SW480 (cell line): ENCODE measurements at places on chromosomes 2 and 18.
A peak's percentile ranks its signal among the peaks of the same experiment; 100 is the strongest.

- DNase-seq: peak; percentile 77
Observed at GRCh38 chr2:20093263-20094141, 42.1 kb upstream of the LAPTM4A start.

GRCh38 chr18:61239051-61239450, 94.2 kb upstream of the CDH20 start:
- no peak for DNase-seq

DNA sequence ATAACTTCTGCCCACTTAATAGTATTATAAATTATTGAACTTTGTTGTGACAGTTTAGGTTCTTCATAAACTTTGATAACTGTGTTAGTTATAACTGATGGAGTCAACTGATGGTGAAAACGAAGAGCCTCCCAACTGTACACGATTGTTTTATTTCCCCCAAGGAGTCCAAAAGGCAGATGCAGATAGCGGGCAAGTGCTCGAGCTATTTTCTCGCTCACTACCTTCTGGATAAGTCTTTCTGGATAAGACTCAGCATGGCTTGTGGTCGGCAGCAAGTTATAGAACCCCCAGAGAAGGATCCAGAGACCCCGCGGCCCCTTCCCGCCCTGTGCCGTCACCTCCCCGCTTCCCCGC, 517 bp downstream of the GCFC2 start:
- DNase-seq: no peak

DNA sequence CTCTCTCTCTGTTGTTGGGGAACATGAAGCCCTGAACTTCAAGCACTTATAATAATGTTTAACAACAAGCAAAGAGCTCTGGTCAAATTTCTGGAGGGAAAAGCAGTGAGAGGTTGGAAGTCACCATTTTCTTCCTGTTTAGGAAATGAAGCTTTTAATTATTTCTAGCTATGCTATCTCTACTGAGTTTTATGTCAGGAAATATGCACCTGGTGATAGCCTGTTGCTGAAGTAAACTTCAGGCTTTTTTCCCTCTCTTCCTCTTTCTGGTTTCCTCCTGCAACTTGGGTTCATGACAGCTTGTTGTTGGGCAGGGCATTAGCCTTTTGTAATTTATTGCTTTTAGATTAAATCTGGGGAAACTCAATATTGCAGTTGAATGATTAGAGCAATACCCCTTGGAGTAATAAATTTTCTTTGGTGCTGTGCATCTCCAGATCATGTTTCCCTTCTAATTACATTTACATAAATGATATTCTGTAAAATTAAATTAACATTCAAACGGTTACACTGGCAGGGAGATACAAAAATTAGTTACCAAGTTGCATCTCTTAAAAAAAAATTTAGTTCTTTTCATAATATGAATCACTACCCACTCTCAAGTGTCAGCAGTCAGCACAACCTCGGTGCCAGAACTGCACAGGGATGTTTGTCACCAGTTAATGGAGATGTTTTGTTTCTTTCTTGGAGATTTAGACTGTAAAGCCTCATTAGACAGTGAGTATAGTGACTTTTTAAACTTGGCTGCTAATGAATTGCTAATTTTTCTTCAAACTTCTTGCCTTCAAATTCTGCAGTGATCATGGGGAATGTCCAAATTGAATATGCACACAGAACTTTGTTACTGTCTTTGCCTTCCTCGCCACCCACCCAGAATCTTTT, 466.6 kb upstream of the ETAA1 start:
- DNase-seq: no peak

GRCh38 chr2:45510701-45511420, 100.2 kb downstream of the SRBD1 start:
- DNase-seq: no peak

- no peak for DNase-seq
Observed at GRCh38 chr2:15738225-15738546, 146.5 kb downstream of the DDX1 start.

- DNase-seq: no peak
Observed at GRCh38 chr2:80001701-80002101, 302.9 kb downstream of the LRRTM1 start.

DNA sequence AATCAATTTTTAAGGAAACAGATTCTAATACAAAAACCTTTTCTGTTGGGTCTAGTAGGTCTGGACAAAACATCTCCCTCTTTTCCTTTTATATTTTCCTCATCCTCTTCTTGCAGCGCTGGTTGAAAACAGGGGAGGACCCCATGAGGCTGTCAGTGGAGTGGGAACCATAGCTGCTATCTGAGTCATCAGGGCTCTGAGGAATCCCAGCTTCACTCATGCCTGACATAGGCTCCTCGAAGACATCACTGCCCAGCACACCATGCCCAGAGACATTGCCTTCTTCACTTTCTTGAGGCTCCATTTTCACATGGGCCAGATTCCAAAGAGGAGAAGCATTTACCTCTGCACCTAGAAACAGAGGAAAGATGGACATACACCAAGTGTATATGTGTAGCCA, 10.0 kb downstream of the SUPT7L start:
- DNase-seq: no peak

GRCh38 chr2:233531955-233532354, 34.6 kb downstream of the USP40 start:
- DNase-seq: no peak

GRCh38 chr2:80363791-80364349, 59.3 kb upstream of the LRRTM1 start:
- no peak for DNase-seq

- DNase-seq: no peak
Observed at GRCh38 chr2:28982381-28982950, 1.4 kb downstream of the TOGARAM2 start.

- no peak for DNase-seq
Observed at GRCh38 chr2:60377825-60378224, 175.6 kb downstream of the BCL11A start.

GRCh38 chr2:47601568-47601967, 181.4 kb upstream of the MSH6 start:
- DNase-seq: no peak

DNA sequence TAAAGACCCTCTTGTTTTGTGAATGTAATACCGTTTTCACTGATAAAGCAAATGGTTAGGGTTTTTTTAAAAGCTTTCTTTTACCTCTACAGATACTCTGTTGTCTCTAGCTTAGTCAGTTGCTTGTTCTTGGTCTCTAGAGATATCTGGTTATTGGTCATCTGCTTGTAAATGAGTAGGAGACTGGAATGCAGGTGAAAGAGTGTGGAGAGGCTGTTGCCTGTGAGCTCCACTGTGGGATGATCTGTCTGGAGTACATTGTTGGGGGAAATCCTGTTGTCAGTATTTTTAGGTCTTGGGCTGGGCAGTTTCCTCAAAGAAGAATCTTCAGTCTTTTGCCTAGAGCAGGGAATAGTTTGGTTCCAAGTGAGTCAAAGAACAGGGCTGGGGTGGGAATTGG, 67.7 kb downstream of the SMCHD1 start:
- DNase-seq: no peak
